ENCODE measurements at places on chromosomes 12 and 14. TPM values are rescaled to one million over a fixed set of nuclear protein-coding genes. Genes with fewer than 3 reads are reported as not detected.

DNA sequence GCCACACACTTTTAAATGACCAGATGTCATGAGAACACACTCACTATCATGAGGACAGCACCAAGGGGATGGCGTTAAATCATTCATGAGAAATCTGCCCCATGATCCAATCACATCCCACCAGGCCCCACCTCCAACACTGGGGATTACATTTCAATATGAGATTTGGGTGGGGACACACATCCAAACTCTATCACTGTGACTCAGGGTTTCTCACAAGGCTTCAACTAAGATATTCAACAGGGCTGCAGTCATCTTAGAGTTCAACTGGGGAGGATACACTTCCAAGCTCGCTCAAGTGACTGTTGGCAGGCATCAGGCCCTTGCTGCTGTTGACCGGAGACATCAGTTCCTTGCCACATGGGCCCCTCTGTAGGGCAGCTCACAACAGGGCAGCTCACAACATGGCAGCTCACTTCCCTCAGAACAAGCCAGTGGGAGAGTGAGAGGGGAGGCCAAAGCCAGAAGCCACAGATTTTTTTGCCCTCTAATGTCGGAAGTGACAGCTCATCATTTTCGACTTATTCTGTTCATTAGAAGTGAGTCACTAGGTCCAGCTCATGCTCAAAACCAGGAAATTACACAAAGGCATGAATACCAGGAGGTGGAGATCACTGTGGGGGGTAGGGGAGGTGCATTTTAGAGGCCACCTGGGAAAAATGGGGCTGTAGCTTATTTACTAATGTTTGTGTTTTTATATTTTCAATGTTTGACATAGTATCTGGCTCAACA is 50.8 kb upstream of the PTHLH start:
- no peak overlapping the region for H3K4me3 ChIP-seq
- no peaks in the 10 kb centered on the region for H3K36me3 ChIP-seq
- H3K27ac ChIP-seq = no peak overlapping the region

DNA sequence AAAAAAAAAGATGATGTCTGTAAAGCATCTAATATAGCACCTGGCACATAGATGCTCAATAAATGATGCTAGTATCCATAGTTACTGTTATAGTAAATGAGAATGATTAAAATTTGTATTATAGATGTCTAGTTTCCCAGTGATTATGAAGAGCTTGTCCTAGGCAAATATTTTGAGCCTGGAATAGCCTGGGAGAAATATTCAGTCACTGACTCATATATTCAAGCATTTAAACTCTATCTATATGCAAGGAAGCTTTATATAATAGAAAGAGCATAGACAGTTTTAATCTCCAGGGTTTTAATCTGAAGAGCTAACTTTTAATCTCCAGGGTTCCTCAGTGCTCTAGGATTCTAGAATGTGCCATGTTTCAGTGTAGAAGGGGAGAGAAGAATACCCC is 91.5 kb upstream of the VASH1 start:
- H3K27ac ChIP-seq = no peak overlapping the region
- no peaks in the 10 kb centered on the region for H3K4me1 ChIP-seq
- H3K27me3 ChIP-seq = peaks cover 4% of the 10 kb centered on the region

GRCh38 chr12:79444089-79444488 is 246.7 kb downstream of the PAWR start:
- no peak overlapping the region for H3K4me3 ChIP-seq
- H3K4me1 ChIP-seq = no peaks in the 10 kb centered on the region
- H3K27ac ChIP-seq = no peak overlapping the region
- DNase-seq = no peak
- no peaks in the 10 kb centered on the region for H3K36me3 ChIP-seq

GRCh38 chr12:15276088-15276698 is 46.1 kb upstream of the PTPRO start:
- H3K27ac ChIP-seq = no peak overlapping the region
- no peak for DNase-seq
- H3K27me3 ChIP-seq = no peaks in the 10 kb centered on the region
- no peak overlapping the region for H3K4me3 ChIP-seq
- H3K36me3 ChIP-seq = no peaks in the 10 kb centered on the region
- H3K4me1 ChIP-seq = peaks cover 32% of the 10 kb centered on the region

Gene PRKAB1
- total RNA-seq = 17.1 TPM

DNA sequence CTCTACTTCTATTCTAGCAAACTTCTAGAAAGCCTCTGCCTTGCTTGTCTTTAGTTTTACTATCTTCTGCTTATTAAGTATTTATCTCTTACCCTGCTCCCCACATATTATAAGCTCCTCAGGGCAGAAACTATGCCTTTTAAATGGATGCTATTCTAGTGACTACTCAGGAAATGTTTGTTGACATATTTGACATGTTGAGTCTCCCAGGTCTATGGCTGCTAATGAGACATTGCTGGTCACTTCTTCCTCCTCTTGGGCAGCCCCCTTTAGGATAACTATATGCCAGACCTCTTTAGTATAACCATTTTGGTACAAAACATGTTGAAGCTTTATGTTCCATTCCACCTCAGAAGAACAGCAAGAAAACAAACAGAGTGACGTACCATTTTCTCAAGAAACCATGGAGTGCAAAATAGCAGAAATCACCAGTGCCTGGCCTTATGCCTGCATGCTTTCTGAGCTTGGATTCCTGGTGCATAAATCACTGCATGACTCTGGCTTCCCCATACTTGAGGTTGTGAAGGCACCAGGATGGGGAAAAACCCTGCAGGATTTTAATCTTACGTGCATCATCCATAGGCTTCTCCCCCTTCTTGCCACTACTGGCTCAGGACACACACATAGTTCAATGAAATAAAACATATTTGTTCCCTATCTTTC is 202.6 kb downstream of the TMX1 start:
- no peaks in the 10 kb centered on the region for H3K36me3 ChIP-seq
- no peak overlapping the region for H3K4me3 ChIP-seq

- peaks cover 17% of the 10 kb centered on the region for H3K36me3 ChIP-seq
- peaks cover 23% of the 10 kb centered on the region for H3K4me1 ChIP-seq
- peak overlapping the region; percentile 2 for H3K27ac ChIP-seq
- H3K4me3 ChIP-seq = no peak overlapping the region
- no peaks in the 10 kb centered on the region for H3K27me3 ChIP-seq
Observed at GRCh38 chr12:132766380-132767085, 4.9 kb upstream of the ANKLE2 start.

Gene IL26
- total RNA-seq = not detected

DNA sequence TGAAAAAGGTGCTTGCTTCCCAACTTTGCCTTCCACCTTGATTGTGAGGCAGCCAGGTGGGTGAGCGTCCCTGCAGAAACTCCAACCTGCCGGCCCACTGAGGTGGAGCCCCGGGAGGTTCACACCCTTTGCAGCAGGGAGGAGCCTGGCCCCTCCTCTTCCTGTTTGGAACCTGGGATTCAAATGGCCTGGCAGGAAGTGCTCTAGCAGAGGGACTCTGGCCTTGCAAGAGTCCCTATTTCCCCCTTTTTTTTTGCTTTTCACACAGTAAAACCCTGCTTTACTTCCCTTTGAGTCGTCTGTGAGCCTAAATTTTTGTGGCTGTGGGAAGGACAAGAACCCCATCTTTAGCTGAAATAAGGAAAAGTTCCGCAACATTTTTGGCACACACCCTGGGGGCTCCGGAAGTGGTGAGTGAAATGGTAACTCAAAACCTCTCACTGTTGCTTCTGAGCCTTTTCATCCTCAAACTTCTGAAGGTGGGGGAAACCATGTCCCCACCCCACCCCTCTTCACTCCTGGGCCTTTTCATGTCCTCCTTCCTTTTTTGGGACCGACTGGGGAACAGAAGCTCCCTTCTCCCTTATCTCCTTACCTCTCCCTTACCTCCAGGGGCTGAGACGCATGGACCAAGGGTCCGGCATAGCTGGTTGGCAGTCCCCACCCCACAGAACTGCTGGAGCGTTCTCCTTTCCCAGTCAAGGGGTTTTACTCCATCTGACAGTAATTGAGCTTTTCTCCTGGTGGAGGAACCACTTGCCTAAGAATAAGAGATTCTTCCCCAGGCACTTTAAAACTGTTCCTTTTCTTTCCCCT is 102.0 kb downstream of the KCNMB4 start:
- no peaks in the 10 kb centered on the region for H3K27me3 ChIP-seq
- H3K36me3 ChIP-seq = no peaks in the 10 kb centered on the region
- no peak overlapping the region for H3K27ac ChIP-seq
- no peak overlapping the region for H3K4me3 ChIP-seq
- DNase-seq = no peak
- no peaks in the 10 kb centered on the region for H3K4me1 ChIP-seq

DNA sequence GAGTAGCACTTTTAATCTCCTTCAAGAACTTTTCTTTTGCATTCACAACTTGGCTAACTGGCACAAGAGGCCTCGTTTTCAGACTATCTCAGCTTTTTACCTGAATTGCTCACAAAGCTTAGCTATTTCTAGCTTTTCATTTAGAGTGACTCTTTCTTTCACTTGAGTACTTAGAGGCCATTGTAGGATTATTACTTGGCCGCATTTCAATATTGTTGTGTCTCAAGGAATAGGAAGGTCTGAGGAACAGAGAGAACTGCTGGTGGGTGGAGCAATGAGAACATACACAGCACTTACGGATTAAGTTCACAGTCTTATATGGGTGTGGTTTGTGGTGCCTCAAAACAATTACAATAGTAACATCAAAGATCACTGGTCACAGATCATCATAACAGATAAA is 224.8 kb upstream of the NPAS3 start:
- no peak overlapping the region for H3K4me3 ChIP-seq
- no peak for DNase-seq
- H3K4me1 ChIP-seq = peaks cover 7% of the 10 kb centered on the region
- no peaks in the 10 kb centered on the region for H3K27me3 ChIP-seq

Gene KIF5A
- total RNA-seq = 0.23 TPM

DNA sequence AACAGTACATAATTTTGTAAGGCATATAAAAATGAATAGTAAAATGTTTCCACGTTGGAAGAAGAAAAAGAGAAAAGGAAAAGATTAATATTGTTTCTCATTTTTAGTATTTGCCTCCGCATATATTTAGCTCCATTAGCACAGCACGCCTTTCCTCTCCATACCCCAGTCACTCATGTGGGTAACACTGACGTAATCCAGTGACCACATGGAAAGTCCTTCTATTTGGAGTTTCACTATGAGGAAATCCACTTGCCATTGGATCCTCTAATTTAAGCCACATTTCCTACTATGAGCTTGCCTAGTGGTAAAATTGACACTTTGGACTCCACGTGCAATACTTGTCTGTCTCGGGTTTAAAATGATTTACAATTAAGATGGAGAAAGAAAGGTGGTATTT is 5.7 kb upstream of the SLCO1A2 start:
- no peaks in the 10 kb centered on the region for H3K27me3 ChIP-seq
- H3K27ac ChIP-seq = no peak overlapping the region

DNA sequence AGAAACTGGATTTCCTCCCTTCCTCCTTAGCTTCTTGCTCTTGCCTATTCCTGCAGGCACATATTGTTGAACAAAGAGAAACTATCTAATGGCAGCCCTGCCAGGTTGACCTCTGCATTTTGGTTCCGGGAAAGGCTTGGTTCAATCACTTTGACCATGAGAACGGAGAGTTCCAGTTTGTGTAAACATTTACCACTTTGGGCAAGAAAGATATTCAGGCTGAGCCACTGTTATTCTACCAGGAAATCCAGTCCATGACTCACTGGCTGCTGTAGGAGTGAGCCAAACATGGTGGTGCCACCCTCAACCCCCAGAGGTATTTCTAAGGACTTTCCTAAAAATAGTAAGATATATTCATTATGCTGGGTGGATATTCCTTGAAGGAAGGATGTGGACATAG is 242.2 kb upstream of the OR4E1 start:
- no peak for DNase-seq
- H3K27me3 ChIP-seq = no peaks in the 10 kb centered on the region
- H3K27ac ChIP-seq = no peak overlapping the region
- H3K4me3 ChIP-seq = no peak overlapping the region
- H3K36me3 ChIP-seq = no peaks in the 10 kb centered on the region

DNA sequence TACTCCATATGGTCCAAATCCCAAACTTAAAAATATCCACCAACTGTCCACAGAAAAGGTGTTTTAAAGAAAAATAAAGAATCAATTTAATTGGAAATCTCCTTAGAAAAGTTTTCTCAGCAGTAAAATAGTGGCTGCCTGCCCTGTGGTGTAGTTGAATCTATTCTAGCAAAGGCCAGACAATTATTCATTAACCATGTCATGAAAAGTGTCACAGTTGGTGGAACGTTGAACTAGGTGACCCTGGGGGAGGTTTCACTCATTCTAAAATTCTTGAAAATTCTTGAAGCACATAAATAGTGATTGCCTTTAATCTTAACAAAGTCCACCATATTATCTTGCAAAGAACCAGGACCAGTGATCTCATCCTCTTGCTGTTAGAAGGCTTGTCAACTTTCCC is 78.4 kb upstream of the GZMB start:
- no peak overlapping the region for H3K4me3 ChIP-seq
- no peak for DNase-seq
- no peaks in the 10 kb centered on the region for H3K27me3 ChIP-seq
- no peak overlapping the region for H3K27ac ChIP-seq
- no peaks in the 10 kb centered on the region for H3K4me1 ChIP-seq

DNA sequence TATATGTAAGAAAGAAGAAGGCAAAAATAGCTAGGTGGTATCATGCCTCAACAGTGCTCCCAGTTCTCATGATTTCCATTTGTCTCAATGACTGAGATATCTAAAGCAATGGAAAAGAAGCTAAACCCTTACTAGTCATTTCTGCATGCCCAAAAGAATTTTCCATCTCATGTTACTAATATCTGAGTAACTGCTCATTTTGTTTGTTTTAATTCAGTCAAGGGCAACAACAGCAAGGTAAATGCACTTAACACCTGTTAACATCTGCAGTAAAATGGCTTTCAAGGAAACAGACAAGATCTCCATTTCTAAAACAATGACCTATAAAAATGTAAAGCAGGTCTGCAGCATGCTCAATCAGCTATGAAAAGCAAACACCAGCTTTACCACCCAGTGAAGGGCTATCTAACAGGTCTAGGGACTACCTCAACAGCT is 19.4 kb upstream of the SELPLG start:
- DNase-seq = no peak
- H3K36me3 ChIP-seq = peaks cover 94% of the 10 kb centered on the region
- no peak overlapping the region for H3K27ac ChIP-seq
- no peak overlapping the region for H3K4me3 ChIP-seq

DNA sequence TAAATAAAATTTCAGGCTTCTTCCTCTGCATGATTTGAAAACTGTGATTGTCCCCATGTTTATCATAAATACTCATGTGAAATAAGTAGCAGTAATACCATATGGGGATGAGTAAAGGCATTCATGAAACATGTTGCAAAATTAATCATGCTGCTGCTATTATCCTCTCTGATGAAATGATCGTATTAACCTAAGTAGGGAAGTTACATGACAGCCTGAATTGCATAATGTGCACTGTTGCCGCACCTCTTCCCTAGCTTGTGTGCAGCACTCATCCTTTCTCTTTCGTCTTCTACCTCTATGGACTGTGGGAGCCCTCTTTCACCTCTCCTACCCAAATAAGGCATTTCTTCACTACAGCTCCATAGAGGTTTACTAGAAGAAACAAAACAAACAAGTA is 367.6 kb downstream of the SOX5 start:
- H3K27ac ChIP-seq = no peak overlapping the region
- no peak overlapping the region for H3K4me3 ChIP-seq
- DNase-seq = no peak
- H3K27me3 ChIP-seq = no peaks in the 10 kb centered on the region
- H3K4me1 ChIP-seq = no peaks in the 10 kb centered on the region
